ENCODE measurements at places on chromosomes 12 and 14.
A peak's percentile ranks its signal among the peaks of the same experiment; 100 is the strongest.

GRCh38 chr12:1444142-1444516, 150.3 kb downstream of the FBXL14 start:
- no peak for DNase-seq

DNA sequence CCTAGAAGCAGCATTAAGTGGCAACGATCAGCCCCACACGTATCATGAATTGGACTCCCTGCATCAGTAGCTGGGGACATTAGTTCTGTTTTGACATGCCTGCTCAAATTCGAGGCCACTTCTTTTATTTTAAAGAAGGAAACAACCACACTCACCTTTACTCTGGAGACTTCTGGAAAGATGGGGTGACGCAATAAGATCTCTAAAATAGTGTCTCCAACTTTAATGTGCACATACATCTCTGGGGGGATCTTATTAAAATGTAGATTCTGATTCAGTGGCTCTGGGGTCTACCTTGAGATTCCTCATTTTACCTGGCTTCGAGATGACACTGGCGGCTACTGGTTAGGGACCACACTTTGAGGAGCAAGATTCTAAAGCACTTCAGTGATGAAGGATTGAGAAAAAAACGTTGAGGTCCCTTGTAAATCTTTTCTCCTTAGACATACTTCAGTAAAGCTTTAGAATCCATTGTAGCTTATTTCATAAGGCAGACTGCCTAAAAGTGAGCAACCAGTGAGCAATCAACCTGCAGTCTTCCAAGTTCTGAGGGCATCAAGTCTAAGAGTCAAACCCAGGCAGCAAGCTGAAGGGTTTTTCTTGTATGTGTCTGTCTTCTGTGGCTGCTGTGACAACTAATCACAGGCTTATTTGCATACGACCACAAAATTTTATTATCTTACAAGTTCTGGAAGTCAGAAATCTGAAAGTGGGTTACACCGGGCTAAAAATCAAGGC, 718.6 kb upstream of the TBX3 start:
- no peak for DNase-seq

DNA sequence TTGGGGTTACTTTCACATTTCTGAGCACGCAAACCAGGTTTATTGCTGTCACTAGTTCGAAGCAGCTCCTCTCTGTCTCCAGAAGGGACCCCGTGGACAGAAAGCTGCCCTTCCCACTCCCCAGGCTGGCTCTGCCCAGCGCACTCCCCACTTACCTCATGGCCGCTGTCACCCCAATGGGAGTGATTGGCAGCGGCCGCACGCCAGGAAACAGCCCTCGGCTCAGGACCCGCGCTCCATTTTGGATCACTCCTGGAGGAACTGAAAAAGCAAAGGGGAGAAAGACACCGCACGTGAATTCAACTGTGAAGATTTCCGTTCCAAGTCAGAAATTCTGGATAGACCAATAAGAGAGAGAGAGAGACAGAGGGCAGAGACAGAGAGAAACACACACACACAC, 236.5 kb downstream of the FOXN3 start:
- DNase-seq: no peak

DNA sequence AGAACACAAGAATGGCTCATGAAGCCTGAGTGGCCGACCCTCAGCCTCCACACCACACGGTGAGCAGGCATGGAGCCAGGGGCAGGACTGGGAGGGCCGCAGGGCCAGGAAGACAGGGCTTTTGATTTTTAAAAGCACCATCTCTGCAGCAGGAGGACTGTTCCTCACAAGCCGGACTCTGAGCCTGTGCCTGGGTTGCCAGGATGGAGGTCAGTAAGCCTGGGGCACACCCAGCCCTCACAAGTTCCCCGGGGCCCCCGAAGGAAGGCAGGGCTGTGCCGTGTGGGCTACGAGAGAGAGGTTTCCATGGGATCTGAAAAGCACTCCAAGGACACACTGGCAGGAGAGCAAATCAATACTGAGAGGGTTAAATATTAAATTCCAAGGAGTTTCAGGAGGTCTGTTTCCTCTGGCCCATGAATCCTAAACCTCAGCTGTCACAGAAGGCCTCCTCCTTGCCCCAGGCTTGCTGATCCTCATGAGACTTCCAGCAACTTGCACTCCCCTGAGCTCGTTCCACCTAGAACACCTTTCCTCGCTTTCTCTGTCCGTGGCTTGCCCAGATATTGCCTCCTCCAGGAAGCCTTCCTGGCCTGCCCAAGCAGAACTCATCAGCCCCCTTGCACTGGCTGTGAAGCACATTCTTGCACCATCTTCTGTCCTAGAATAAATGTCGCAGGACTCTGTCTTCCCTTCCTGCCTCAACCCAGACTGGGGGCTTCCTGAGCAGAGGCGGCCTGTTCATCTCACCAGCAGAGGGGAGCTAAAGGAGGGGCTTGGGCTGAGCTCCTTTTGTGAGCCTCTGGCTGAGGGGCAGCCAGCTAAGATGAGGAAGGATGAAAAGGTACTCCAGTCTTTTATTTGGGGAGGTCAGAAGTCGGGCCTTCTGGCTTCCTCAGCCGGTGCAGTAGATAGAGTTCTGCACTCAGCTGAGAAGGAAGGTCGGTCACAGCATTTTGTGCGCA, 64.6 kb downstream of the CCDC88C start:
- DNase-seq: no peak

- DNase-seq: no peak
These were observed 85.1 kb downstream of the DERA start for GRCh38 chr12:15996254-15996653.

DNA sequence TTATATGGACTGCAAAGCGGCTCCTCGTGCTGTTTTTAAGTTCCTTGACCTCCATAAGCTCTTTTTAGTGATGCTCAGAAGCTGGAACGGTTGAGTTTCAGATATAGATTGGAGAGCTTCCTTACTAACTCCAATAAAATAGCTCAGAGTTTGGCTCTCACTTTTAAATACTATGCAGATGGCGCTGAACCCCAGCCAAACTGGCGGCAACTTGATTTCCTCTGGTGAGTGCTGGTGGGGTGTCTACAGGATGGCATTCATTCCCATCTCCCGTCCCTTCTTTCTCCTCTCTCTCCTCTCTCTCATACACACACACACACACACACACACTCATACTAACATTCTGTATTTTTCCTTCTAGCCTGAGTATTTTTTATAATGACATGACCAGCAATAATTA, 346.3 kb downstream of the ETNK1 start:
- DNase-seq: no peak

DNA sequence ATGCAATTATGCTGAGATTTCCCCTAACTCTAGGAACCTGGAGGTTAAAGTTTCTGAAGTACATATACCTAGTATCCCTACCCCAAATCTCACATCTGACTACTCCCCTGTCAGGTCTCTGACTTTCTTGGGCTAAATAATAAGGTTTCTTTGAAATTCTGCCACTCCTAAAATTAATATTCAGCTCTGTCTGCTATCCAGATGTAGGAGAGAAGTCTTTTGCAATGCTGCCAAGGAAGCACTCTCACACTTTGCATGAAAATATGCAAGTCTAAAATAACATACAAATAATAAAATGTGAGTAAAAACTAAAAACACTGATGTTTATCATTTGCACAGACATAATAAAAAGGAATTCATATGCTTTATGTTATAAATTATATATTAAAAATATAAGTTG, 196.9 kb upstream of the LRFN5 start:
- no peak for DNase-seq

GRCh38 chr12:104083769-104084475, 19.6 kb downstream of the HCFC2 start:
- no peak for DNase-seq

DNA sequence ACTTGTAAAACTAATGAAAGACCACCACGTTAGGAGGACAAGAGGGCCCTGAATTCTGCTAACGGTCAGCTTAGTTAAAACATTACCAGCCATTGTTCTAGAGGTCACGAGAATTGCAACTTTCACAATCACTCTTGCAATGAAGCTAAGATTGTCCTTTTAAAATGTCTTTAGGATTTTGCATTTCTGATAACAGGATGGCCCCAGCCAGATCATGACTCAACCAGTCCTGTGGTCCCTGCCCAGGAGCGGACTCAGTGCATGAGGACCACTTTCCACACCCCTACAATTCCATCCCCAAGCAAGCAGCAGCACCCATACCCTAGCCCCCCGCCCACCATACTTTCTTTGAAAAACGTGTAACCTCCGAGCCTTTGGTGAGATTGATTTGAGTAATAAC, 28.7 kb downstream of the HSP90AA1 start:
- no peak for DNase-seq

GRCh38 chr14:102396521-102396920, 33.8 kb downstream of the TECPR2 start:
- no peak for DNase-seq

DNA sequence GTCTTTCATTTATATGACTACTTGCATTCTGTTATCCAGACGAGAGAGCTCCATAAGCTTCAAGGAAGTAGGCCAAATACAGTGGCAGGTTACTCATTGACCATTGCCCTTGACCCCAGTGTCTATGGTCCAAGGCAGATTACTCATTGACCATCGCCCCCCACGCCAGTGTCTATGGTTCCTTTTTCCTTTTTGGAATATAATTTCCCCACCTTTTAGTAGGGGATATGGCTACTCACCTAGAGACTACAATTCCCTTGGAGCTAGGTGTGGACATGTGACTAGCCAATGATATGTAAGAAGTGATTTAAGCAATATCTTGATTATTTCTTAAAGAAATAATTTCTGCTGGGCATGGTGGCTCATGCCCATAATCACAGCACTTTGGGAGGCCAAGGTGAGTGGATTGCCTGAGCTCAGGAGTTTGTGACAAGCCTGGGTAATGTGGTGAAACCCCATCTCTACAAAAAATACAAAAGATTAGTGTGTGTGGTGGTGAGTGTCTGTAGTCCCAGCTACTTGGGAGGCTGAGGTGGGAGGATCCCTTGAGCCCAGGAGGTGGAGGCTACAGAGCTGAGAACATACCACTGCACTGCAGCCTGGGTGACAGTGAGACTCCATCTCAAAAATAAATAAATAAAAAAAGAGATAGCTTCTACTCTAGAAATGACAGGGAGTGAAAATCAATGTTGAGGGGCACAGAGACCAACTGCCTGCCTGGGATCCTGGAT, 32.6 kb downstream of the SIX4 start:
- DNase-seq: no peak

GRCh38 chr12:75599061-75599460, 87.7 kb upstream of the KRR1 start:
- peak; percentile 7 for DNase-seq

DNA sequence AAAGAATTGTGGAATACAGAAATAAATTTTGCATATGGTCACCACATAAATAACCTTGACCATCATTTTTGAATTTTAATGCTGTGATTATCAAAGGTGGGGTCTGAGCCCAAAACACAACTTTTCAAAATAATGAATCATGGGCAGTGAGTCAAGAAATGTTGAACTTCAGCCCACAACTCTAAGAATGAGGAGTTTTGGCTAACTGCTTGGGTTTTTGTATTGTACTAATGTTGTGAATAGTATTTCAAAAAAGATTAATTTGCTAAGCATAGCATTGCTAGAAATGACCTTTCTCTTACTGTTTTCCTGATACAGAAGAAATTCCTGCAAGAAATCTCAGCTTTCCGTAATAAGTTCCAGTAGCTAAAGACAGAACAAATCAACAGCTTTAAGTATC, 24.4 kb upstream of the YARS2 start:
- DNase-seq: peak; percentile 24

GRCh38 chr12:132253698-132254480, 75.5 kb downstream of the GALNT9 start:
- no peak for DNase-seq

DNA sequence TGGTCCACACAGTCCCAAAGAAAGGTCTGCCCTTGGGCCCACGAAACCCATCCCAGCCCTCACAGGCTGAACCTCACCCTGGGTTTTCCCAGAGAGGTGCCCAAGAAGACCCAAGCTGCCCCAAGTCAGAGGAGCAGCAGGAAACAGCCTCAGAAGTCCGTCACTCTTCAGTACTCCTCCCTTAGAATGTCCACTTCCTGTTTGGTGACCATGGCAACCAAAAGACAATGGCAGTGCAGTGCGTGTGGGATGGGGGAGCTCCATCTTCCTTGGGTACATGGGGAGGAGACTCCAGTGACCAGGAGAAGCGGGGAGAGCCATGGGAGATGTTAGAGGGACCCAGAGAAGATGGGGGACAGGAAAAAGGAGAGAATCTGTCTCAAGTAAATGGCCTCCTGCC, 11.3 kb downstream of the SELPLG start:
- no peak for DNase-seq

DNA sequence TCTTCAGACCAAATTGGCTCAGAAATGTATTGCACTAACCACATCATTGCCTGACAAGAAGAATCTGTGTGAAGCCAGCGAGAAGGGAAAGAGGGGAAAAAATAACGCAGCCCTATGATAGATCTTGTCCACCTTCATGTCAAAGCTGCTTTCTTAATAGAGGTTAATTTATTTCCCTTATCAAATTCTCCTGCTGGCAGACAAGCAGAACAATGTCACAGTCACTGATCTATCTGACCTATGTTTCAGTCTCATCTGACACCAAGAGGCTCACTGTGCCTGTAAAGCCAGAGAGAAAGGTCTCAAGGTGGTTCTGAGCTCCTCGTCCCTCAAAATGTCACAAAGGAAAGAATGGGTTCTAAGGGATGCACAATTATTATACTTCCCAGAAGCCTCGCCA, 190.2 kb upstream of the NOS1 start:
- no peak for DNase-seq

GRCh38 chr12:54424224-54424623, 5.2 kb upstream of the ITGA5 start:
- no peak for DNase-seq

DNA sequence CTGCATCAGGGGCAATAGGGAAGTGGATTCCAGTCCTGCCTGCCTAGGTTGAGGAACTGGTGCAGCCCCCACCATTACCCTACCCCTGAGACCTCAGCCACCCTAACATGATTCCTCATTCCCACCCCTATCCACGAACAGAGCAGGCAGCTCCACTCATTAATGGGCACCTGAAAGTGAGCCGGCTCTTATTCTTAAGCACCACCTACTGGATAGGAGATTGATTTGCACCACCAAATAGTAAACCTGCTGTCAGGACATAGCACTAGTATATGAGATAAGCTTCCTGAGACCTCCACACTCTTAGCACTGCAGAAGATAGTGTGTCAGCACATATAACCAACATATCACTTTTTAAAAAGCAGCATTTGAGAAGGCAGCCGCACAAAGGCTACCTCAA, 573.2 kb downstream of the SOX5 start:
- no peak for DNase-seq

DNA sequence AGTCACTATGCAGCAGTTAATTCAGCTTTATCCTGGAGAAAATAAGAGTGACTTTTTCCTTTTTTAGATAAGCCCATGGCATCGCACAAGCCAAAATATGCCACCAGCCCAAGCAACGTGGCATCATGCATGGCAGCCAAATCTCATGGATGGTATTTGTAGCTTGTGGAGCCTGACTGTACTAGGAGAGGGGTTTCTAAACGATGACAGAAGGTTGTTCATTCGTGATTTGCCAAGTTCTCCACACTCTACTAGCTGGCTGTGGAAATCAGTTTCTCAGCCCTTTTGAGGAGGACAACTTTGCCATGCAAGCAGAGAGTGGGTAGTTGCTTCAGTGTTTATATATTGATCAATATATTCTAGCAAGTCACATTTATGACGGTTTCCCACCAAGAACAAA, 41.4 kb upstream of the ATXN2 start:
- no peak for DNase-seq
